Adipocyte (in vitro differentiated cells): ENCODE measurements at places on chromosomes 4 and X.

DNA sequence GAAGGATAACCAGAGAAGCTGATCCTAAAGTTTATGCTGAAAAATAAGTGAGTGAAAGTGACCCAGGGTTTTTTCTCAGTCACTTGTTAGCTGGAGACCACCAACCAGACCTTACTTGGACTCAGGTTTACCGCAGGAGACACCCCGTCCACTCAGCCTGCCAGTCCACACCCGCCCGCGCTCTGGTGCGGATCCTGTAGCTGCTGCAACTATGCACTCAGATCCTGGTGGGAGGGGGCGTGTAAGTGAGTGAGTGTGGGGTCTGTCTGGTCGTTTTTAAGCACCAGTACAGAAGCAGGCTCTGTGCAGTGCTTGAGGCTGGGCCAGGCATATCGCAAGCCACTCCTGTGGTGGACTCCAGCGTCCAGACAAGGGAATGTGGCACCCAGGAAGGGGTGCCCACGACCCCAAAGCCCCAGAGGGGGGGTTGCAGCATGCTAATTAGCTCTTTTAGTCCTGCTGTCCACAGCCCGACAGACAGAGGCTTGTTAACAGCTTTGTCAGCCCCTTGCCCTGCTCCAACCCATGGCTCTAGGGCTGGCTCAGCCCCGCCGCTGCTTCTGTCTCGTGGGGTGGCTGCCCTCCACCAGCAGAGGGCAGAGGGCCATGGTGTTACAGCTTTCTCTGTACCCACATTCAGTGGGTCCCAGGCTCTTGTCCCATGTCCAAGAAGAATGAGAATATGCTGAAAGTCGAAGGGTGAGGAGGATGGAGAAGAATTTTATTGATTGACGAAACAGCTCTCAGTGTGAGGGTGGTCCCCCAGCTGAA is 40.4 kb upstream of the PPP1R2C start:
- no peak for DNase-seq

DNA sequence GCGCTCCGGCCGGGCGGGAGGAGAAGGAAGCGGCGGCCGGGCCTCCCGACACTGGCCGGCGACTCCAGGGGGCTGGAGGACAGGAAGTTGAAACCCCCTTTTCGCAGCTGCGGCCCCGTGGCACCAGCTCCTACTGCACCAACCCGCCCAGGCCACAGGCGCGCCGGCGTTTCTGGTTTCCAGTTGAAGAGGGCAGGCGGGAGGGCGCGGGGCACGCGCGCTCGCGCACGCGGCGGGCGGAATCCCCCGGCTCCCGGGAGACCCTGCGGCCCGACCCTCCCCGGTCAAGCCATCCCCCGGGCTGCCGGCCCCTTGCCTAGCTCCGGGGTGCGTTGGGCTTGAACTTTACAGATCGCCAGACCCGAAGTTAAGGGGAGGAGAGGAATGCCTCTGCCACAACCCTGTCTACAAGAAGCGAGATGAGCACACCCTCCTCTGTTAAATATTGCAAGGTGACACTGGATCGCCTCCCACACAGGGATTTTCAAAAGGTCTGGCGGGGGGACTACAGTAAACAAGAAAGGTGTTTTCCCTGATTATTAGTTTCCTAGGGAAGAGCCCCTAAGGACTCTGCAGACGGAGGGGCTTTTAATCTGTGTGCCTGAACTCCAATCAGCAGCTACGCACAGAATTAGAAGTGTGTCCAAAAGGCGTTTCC is 1.4 kb downstream of the ELOVL6 start:
- DNase-seq = peak; percentile 78

- no peak for DNase-seq
Observed at GRCh38 chr4:25843340-25844097, 19.3 kb downstream of the SEL1L3 start.

DNA sequence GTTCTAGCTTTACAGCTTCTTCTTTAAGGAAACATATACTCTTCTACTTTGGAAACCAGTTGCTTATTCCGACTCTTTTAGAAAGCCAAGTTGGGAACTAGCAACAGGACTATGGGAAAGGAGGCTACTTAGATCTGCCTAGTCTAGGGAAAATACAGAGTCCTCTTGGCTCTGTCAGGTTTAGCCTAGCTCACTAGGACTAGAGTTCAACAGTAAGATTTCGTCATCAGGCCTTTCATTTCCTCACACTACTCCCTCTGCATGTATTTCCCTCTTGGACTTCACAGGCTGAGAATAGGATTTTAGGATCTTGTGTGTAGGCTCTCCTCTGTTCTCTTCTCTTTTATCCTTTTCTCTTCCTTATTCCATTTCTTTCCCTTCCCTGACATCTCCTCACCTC is 409.8 kb downstream of the AR start:
- DNase-seq = no peak

DNA sequence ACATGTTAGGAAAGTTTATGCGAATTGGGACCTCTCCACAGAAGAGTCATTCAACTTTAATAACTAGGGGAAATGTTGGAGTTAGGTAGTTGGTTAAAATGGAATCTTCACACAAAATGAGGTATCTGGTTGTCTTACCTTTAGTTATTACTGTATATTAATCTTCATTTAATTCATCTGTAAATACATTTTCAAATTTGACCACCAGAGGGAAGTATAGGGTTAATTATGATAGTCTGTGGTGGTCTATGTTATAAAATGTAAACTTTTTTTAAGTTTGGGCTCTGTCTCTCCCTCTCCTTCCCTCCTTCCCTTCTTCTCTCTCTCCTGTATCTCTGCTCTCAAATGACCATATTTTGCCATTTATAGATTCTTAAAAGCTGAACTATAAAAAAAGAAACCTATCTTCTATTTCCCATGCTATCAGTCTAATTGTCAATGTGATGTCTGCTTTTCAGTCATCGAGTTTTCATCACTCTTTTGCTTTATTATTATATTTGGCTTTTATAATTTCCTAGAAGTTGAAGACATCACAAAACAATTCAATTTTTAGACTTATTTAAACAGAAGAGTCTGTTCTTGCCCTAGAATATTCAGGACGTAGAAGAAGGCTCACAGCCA is 49.8 kb downstream of the TMEM144 start:
- peak; percentile 83 for DNase-seq

DNA sequence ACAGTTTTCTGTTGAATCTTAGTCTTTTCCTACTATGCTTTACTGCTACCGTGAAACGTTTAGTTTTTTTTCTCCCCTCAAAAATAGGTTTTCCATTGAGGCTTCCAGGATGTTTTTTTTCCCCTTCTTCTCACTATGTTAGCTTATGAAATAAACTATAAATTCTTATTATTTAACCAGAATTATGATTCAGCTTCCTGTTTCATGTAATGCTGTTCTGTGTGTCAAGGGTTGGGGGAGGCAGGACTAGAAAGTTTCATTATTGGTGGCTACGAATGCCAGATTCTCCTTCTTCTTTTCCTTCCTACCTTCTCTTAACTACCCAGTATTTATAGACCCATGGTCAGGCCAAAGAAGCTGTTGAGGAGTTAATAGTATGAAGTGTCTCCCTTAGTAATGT is 11.8 kb downstream of the CLCN5 start:
- no peak for DNase-seq

GRCh38 chr4:7843831-7844593 is 95.6 kb downstream of the AFAP1 start:
- DNase-seq = peak; percentile 81

DNA sequence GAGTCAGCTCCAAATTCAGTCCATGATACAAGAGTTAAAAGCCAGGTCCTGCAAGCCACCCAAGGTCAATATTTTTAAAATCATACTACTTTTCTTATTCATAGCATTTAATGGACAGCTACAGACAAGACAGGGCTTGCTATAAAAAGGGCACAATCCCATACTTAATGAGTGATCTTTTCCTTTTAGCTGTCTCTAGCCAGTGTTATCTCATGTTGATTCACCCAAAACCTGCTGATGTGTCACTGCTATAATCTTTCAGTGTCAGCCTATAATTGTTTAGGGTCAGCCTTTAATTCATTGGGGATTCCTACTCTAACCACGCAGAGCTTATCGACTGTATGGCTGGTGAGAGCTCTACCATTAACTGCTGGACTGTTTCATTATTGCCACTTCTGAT is 51.2 kb upstream of the HCCS start:
- no peak for DNase-seq

GRCh38 chr4:53208753-53209152 is 157.1 kb downstream of the SCFD2 start:
- DNase-seq = no peak

- DNase-seq = no peak
Observed at GRCh38 chr4:80107374-80107773, 34.3 kb upstream of the ANTXR2 start.

DNA sequence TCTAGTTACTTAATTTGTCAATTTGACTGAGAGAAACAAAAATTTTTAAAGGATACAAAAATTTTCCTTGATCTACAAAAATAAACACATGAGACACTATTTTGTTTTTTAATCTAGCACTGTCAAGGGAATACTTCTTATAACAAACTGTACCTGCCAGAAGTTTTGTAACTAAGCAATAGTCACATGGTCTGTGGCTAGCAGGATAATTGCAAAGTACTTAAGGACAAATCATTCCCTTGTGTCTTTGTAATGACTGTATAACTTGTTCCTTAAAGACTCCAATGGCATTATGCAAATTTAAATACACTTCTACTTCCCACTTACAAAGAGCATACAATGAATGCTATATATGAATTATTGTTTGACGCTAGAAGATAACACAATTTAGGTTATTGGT is 25.1 kb upstream of the ANK2 start:
- DNase-seq = no peak

DNA sequence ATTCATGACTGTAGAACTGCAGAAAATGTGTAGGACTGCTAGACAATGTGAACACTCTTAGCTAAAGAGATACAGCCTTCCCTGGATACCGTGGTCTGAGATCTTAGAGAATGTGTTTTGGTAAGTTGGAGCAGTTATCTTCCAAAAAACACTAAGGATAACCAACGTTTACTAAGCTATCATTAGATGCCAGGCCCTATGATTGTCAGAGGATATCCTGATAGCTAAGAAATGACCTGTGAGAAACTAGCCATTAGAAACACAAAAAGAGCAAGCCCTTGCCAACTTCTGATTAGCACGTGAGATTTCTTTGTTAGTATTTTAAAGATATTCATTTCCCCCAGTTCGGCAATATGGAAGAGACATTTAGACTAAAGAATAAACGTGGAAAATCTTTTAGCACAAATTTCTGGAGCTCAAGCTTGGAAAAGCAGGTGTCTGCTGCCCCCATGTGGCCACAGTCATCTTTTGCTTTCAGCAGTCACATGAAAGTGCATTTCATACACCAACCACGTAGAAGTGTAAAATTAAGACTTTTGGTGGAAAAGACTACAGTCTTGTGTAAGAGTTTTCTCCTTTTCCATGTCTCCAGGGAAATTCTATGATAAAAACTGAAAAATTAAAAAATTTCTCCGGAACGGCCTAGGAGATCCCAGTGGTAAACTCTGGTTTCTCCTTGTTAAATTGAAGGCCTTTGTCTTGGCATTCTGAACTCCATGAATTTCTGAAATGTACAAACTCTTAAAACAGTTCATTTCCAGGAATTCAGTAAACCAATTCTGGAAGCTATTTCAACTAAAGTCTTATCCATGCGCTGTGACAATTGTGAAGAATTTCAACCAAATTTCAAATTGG is 136.4 kb downstream of the ZNF674 start:
- DNase-seq = peak; percentile 91

- DNase-seq = no peak
Observed at GRCh38 chr4:82638479-82638878, 76.7 kb upstream of the TMEM150C start.

GRCh38 chrX:106467422-106467821 is 144.4 kb upstream of the RADX start:
- DNase-seq = no peak

DNA sequence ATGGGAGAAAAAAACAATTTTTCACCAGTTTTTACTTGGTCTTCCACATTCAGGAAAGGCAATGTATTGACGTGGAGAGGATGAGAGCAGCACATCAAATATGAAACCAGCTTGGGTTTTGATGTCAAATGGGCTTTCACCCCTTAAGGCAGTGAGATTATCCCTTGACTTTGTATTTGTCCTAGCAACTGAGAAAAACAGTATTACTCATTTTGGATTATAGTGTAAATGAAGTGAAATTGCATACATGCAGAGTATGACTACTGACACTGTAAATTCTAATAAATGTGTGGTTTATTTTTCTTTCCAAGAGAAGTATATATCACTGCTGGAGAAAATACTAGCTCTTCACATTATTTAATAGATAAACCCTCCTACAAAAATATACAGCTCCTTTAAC is 863.6 kb upstream of the IGFBP7 start:
- no peak for DNase-seq
